ENCODE measurements at places on chromosomes 16 and 17.

DNA sequence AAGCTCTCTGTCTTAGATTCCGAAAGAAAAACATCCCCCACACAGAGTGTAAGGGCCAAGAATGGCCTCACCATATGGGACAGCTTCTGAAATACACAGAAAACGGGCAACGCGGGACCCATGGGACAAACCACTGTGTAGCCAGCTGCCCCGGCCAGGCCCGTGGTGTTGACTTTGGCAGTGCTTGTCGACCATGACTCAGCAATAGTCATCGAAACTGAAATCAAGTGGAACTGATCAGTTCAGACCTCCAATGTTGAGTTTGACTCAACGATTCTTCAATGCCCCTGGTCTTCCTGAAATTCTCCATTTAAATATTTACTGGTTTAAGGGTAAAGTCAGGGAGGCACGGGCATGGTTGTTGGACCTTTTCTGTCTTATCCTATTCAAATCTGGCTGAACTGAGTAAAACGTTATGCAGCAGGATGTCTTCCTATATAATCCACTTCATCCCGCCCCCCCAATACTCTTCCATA lies 27.5 kb downstream of the ZFHX3 start:
- DNase-seq, result no peak

- no peak for DNase-seq
Measured at GRCh38 chr16:82756283-82756599, 129.5 kb downstream of the CDH13 start.

DNA sequence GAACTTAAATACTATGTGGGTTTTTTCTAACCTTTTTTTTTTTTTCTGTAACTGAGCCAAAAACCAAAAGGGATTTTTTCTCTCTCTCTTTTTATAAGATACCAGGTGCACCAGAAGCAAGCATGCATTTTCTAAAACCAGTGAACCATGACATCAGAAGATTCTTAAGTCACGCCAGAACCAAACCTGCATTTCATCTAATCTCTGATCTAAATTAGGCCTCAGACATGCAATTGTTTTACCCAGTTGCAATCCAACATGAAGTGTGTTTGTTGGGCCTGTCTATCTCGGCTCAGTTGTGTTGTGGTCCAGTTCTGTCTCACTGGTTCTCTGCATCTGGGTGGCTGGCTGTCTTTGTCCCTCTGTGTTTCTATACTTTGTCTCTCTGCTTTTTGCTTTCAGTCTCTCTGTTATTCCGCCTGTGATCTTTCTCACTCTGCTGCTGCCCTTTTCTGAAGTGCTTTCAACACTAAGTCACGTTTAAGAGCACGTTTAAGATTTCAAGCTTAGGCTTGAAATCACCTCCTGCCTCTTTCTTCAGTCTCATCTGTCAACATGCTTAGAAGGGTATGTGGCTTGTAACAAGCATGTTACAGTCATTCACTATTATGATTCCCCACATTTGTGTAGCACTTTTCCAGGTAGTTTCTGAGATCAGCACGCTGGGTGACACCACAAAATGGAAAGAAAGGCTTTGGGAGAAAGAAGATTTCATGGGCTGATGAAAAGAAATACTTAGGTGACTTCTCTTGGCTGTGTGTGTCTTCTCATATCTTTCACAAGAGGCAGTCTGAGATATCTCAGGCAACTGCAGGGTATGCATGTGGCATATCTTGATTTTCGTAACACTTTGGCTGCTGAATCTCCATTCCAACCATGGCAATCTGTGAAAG lies 488.9 kb downstream of the SHISA9 start:
- DNase-seq, result no peak

- no peak for DNase-seq
Measured at GRCh38 chr17:8838551-8839095, 28.9 kb downstream of the PIK3R6 start.

DNA sequence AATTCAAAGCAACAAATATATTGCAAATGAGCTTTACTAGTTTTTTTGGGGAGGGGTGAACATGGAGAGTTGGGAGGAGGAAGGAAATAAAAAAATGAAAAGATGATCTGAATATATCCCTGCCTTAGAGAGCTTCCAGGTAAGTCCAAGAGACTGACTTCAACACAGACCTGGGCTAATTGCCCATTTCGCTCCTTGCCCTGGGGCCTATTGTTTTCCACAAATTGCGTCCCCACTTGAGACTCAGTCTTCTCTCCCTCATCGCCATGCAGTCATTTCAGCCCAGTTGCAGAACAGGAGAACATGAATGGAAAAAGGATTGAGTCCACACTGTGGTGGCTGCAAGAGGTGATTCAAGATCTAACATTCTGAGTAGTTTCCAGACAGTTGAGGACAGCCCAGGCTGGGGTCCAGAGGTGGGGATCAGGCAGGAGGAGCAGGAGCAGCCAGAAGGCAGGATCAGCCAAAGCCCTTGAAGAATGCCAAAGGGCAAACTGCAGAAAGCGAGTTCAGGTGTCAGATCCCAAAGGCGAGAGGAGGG lies 21.6 kb upstream of the TOB1 start:
- no peak for DNase-seq

- no peak for DNase-seq
Measured at GRCh38 chr17:2361010-2361760, 23.9 kb downstream of the SGSM2 start.

DNA sequence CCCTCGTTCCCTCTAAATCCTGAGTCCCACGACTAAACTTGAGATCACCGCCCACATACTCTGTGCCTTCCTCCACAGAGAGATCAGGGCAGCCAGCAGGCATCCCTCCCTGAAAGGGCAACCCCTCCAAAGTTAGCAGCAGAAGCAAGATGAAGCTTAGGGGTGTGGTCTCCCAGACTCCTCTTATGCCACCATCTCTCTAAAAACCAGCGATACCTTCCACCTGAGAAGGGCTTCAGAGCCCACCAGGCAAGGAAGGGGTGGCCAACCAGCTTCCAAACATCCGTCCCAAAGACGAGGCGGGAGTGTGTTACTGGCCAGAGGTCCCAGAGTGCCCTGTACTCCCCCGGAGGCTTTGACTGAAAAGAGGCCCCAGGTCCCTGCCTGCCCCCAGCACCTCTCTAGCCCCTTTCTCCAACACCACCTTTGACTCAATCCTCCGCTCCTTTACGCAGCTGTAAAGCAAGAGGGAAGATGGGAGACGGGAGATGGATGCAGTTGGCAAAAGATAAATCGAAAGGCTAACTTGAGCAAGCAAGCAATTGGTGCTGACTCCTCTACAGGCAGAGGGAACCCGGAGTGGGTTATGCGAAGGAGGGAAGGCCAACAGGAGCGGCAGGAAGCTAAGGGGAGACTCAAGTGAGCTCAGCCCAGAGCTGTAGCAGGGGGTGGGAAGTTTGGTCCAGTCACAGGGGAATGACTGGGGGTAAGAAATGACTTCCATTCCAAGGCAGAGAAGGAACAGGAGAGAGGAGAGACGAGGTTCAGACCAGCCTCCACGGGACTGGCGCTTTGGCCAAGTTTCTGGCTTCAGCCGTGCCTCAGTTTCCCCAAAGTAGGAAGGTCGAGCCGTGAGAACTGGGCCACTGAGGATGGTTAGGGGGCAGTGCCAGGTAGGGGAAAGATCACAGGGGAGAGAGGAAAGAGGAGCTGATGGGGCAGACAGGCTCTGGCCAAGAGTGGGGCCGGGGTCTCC lies 1.0 kb downstream of the ST3GAL2 start:
- DNase-seq, result no peak

DNA sequence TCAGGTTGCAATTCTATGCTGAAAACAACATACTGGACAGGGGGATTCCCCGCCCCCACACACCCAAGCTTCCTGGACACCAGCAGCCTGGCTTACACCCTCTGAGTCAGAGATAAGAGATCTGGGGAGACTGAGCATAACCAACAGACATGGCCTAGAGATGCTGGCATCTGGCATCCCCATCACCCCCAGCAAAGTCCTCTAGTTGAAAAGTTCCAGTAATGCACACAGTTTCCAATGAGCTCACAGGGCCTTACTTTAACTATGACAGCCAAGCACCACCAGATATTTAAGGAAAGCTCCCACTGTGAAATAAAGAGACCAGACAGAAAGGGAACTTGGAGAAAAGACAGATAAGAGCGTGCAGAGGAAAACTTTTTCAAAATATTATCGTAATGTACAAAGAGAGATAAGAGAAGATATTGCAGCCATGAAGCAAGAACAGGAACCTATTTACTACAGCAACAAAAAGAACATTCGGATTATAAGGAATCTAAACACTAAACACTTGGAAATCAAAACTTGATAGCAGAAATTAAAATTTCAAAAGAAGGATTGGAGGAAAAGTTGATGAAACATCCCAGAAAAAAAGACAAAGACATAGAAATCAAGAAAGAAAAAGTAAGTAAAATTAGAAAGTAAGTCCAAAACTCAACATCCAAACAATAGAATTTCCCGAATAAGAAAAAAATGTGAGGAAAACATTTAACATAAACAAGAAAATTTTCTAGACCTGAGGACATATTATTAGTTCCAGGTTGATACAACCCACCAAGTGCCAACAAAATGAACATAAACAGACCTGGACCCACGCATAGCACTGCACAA lies 17.2 kb upstream of the ALOX15 start:
- DNase-seq, result no peak

DNA sequence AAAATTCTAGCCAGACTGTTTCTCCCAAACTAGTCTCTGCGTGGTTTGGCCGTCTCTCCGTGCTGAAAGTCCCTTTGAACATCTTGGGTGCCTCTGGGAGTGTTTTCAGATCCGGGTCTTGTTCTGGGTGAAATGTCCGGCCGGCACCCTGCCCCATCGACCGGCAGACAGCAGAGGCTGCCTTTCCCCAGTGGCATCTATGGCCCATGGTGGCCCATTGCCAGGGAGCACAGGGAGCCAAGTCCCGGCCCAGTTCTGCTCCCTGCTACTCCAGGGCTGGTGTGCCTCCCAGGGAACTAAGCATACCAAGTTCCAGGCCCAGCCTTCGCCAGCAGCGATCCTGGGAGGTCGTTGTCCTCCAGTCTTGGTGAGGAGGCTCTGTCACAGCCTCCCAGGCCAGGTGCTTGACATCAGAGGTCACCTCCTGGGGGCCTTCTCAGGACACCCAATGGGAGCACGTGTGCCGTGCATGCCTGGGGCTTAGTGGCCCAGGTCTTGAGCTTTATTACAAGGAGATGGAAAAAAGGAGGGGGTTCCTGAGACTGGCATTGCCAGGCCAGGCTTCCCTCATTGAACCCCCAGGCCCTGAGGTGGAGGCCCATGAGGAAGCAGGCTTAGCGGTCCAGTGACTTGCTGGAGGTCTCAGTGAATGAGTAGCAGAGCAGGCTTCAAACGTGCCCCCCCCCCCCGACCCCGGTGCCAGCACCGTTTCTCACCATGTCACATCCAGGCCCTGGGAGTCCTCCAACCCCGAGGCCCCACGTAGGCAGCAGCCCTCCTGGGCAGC lies 54.0 kb downstream of the PGS1 start:
- no peak for DNase-seq

DNA sequence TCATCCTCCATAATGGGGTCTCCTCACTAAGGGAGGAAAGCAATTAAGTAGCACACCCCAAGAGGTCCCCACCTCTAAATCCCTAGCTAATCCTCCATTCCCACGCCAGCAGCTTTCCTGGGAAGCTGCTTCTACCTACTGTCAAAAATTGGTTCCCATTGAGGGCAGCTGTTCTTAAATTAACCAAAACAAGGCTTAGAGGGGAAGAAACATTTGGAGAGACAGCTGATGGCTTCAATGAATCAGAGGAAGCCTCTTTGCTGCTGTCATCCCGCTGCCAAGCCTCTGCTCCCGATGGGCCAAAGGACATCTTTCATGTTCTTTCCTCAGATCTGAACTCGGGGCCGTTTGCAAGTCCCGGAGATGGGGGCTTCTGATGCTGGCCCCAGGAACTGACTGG lies 26.6 kb downstream of the AIPL1 start:
- no peak for DNase-seq

GRCh38 chr17:29582772-29583171 lies 6.7 kb downstream of the GIT1 start:
- no peak for DNase-seq

DNA sequence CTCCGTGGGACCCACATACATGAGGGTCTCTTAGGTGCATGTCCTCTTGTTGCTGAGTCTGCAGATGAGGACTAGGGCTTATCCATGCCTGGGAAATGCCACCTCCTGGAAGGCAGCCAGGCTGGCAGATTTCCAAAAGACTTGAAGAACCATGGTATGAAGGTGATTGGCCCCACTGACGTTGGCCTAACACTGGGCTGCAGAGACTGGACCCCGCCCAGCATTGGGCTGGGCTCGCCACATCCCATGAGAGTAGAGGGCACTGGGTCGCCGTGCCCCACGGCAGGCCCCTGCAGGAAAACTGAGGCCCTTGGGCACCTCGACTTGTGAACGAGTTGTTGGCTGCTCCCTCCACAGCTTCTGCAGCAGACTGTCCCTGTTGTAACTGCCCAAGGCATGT lies 38.2 kb upstream of the IL21R start:
- DNase-seq, result no peak

DNA sequence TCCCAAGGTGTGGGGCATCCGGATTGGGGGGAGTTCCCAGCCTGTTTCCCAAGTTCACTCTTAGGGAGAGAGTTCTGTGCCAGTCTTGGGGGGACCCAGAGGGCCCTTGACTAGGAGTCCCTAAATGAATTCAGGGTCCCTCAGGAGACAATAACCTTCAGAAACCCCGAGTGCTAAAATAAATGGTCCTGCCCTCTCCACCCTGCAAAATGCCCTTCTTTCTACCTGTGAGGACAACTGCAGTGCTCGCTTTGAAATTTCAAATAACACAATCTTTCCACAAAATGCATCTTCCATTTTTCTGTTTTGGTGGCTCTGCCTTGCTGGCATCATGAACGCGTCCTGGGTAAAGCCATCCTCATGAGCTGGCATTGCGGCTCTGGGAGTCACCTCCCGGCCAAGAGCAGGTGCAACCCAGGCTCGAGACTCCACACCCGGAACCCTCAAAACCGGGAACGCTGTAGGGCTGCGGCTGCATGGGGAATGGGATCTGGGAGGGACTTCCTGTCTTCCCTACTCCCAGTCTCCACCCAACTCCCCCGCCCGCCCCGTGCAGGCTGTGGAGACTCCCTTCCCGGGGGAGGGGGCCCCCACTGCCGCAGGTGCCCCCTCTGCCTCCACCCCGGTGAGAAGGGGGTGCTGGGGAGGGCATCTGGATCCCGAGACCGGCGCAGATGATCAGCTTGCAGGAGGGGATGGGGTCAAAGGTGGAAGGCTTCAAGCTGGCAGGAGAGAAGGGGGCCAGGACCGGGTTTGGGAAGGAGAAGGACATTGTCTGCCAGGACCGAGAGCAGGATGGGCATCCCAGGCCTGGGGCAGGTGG lies at the start of gene ZNF205:
Gene ZNF205 (plus strand): TSS at position 529 of the 823 bp plus-strand sequence. CDS start 845 bp downstream, outside the sequence.
- DNase-seq, result no peak

DNA sequence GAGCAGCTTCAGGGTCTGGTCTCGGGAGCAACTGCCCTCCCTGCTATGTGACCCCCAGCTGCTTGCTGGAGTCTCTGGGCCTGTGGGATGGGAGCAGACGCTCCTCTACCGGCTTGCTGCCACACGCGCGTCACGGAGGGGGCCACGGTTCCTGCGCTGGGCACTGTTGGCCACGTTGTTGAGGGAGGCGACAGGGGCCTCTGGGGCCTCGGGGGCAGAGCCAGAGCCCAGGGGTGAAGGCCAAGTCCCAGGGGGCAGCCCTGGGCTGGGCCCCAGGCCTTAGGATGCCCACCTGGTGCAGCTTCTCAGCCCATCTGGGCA lies 56.6 kb downstream of the ZFPM1 start:
- no peak for DNase-seq

- no peak for DNase-seq
Measured at GRCh38 chr17:78718575-78719208, 63.4 kb downstream of the CYTH1 start.

GRCh38 chr16:55042556-55043432 lies 112.1 kb downstream of the IRX5 start:
- no peak for DNase-seq

Measured in iPS DF 19.7 (cell line).